DND-41 (cell line): ENCODE measurements at places on chromosomes 6 and 20.

GRCh38 chr6:21971541-21971940 is 325.3 kb downstream of the PRL start:
- H3K36me3 ChIP-seq = no peaks in the 10 kb centered on the region
- peaks cover 27% of the 10 kb centered on the region for H3K4me1 ChIP-seq
- H3K4me3 ChIP-seq = no peak overlapping the region
- DNase-seq = no peak
- H3K27me3 ChIP-seq = no peaks in the 10 kb centered on the region

DNA sequence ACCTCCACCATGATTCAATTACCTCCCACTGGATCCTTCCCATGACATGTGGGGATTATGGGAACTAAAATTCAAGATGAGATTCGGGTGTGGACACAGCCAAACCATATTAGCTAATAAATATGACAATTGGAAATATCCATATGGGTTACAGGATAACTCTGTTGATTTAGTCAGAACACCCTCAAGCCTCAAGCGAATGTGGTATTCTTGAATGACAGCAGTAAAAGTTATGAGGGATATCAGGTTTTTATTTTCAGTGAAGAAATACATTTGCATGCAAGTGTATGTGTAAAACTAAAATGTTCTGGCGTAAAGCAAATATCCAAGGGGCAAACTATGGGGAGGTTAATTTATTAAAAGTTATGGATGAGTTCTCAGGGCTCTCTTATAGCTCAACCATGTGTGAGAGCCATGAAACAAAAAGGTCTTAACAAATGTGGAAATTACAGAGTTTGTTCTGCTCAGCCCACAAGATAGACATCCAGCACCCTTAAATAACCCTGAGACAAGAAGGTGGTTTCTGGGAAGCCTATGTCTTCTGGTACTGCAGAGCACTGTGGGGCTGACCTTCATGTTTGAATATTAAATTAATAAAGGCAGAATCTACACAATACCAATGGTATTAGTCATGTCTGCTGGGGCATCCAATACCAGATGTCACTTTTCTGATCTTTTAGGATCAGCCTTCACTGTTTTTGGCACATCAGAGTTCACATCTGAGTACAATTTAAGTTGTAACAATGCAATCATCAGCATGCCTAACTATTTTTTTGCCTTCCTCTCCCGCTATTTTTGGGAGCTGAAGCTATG is 370.5 kb upstream of the RSPO3 start:
- H3K27ac ChIP-seq = no peak overlapping the region
- no peak for DNase-seq
- H3K4me1 ChIP-seq = no peaks in the 10 kb centered on the region
- H3K27me3 ChIP-seq = no peaks in the 10 kb centered on the region

GRCh38 chr20:10192171-10192570 is 26.5 kb upstream of the SNAP25 start:
- no peaks in the 10 kb centered on the region for H3K27me3 ChIP-seq
- DNase-seq = no peak
- H3K4me1 ChIP-seq = no peaks in the 10 kb centered on the region
- no peaks in the 10 kb centered on the region for H3K36me3 ChIP-seq

- no peak overlapping the region for H3K27ac ChIP-seq
- DNase-seq = no peak
- H3K4me1 ChIP-seq = no peaks in the 10 kb centered on the region
- no peaks in the 10 kb centered on the region for H3K36me3 ChIP-seq
- H3K27me3 ChIP-seq = peaks cover 5% of the 10 kb centered on the region
- no peak overlapping the region for H3K4me3 ChIP-seq
Observed at GRCh38 chr6:148566664-148567350, 180.0 kb upstream of the UST start.

GRCh38 chr20:57450419-57450818 is 59.2 kb downstream of the RBM38 start:
- no peaks in the 10 kb centered on the region for H3K36me3 ChIP-seq
- H3K4me3 ChIP-seq = no peak overlapping the region
- no peak overlapping the region for H3K27ac ChIP-seq
- DNase-seq = no peak
- H3K4me1 ChIP-seq = no peaks in the 10 kb centered on the region

DNA sequence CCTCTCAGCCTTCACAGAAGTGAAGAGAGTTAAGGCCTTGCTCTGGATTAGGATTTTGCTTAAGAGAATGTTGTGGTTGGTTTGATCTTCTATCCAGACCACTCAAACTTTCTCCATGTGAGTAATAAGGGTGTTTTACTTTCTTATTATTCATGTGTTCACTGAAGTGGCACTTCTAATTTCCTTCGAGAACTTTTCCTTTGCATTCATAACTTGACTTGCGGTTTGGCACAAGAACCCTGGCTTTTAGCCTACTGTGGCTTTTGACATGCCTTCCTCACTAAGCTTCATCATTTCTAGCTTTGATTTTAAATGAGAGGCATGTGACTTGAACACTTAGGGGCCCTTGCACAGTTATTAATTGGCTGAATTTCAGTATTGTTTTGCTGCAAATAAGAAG is 166.1 kb upstream of the OPRM1 start:
- no peak overlapping the region for H3K27ac ChIP-seq
- H3K27me3 ChIP-seq = no peaks in the 10 kb centered on the region
- DNase-seq = no peak
- H3K4me3 ChIP-seq = no peak overlapping the region
- no peaks in the 10 kb centered on the region for H3K4me1 ChIP-seq
- H3K36me3 ChIP-seq = no peaks in the 10 kb centered on the region

- peaks cover 9% of the 10 kb centered on the region; the same call in 1 of the 2 replicates for H3K4me1 ChIP-seq
- H3K36me3 ChIP-seq = no peaks in the 10 kb centered on the region
- H3K27me3 ChIP-seq = no peaks in the 10 kb centered on the region
- no peak overlapping the region for H3K4me3 ChIP-seq
Observed at GRCh38 chr20:35253010-35253409, 24.9 kb downstream of the MMP24OS start.

DNA sequence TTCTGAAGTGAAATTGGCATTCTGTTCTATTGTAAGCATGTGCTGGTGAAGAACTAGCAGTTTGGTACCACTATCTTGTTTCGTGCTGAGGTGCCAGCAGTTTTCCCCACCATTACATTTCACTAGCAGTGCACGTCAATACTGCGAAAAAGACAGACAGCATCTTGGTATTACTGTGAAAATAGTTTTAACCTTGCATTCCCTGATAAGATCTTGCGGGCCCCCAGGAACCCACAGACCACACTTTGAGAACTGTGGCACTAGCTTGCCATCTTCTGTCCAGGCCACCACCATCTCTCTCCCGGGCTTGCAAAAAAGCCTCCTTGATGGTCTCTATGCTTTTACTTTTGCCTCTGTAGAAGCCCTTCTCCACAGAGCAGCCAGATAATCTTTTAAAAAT is 185.7 kb downstream of the BACH2 start:
- H3K36me3 ChIP-seq = no peaks in the 10 kb centered on the region
- no peak overlapping the region for H3K4me3 ChIP-seq
- DNase-seq = peak; percentile 86
- H3K27ac ChIP-seq = peak overlapping the region; percentile 80
- H3K4me1 ChIP-seq = peaks cover 40% of the 10 kb centered on the region
